Left cardiac atrium (tissue), 4 donors: ENCODE measurements at places on chromosomes 2 and 18. TPM values are rescaled to one million over a fixed set of nuclear protein-coding genes. Genes with fewer than 3 reads are reported as not detected.

Gene PTPRN
- not detected for total RNA-seq

Gene SEPTIN2
- 194 TPM for total RNA-seq

Gene CABLES1
- total RNA-seq, result 6.6 TPM

GRCh38 chr18:53950545-53950944, 273.9 kb downstream of the MBD2 start:
- DNase-seq, result no peak

DNA sequence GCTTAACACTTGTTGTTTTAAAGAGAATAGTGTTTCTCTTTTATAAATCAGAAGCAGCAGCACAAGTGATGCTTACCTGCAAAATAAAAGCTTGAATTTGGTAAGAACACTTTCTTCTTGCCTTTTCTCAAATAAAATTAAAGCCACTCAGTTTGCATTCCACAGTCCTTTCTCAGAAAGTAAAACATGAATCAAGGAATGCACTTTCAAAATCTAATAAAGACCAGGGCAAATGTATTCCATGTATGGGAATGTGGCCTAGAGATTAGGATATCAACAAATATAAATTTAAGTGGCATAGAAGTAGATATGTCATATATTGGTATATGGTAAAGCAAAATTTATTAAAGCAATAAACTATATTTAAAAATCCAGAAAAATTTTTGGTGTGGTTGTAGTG, 352.8 kb downstream of the THSD7B start:
- no peak for DNase-seq

DNA sequence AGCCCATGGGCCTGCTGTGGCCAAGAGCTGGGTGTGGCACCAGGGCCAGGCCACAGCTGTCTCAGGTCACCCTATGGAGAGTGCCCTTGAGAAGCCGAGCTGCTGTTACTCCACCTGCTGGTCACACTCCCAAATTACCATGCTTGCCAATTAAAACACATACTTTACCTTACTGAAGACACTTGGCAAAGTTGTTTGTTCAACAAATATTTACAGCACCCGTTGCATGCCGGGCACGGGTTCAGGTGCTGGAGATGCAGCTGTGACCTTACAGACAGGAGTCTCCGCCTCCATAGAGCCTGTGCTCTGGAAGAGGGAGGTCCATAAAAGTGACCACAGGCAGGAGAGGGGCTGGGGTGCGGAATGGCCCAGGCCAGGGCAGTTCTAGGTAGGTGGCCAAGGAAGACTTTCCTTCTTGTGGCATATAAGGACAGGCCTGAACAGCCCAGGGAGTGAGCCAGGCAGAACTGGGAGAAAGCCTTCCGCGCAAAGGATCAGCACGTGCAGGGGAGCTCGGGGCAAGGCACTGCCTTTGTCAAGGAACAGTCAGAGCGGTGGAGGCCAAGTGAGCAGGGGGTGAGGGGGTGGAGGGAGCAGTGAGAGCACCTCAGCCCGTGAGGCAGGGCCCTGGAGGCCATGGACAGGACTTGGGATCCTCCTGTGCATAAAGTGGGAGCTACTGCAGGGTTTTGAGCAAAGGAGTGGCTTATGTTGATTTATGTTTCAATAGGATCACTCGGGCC, 23.6 kb upstream of the RBM44 start:
- DNase-seq, result no peak

DNA sequence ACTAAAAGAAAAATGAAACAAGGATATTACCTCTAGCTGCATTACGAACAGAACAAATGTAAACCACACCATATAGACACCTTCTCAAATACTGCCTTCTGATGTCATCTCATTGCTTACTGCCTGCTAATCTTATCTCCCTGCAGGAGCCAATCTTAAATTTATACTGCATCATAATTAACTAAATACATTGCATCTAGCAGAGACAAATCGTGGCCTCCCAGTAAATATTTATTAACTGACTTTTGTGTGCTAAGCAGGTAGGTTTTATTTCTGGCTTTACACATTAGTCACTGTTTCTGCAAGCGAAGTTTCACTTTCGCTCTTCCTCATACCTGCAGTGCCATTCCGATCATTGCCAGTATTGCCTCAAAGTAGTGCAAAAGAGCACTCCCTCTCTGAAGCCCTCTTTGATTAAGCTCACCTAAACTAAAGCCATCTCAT, 67.5 kb downstream of the SPATS2L start:
- DNase-seq, result no peak

GRCh38 chr18:22470248-22471235, 52.8 kb upstream of the CTAGE1 start:
- DNase-seq, result peak; percentile 70

Gene KCNE4
- 5.1 TPM for total RNA-seq
